ENCODE measurements at places on chromosomes 13 and 19.

DNA sequence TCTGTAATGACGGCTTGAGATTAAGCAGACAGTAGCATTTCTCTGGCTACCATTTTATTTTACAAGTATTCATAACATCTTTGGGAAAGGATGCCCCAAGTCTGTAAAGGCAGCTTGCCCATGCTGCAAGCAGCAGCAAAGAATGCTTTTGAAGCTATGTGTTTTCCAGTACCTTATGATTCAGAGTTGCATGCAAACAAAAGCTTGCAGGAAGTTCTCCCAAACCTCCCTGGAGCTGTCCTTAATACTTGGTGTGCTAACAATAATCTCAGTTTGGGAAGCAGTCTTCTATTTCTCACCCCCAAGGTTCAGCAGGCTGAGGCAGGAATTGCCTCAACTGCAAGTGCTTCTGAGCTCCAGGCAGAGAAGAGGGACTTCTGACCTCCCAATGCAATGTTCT is 60.8 kb downstream of the CCNA1 start:
- DNase-seq: no peak

DNA sequence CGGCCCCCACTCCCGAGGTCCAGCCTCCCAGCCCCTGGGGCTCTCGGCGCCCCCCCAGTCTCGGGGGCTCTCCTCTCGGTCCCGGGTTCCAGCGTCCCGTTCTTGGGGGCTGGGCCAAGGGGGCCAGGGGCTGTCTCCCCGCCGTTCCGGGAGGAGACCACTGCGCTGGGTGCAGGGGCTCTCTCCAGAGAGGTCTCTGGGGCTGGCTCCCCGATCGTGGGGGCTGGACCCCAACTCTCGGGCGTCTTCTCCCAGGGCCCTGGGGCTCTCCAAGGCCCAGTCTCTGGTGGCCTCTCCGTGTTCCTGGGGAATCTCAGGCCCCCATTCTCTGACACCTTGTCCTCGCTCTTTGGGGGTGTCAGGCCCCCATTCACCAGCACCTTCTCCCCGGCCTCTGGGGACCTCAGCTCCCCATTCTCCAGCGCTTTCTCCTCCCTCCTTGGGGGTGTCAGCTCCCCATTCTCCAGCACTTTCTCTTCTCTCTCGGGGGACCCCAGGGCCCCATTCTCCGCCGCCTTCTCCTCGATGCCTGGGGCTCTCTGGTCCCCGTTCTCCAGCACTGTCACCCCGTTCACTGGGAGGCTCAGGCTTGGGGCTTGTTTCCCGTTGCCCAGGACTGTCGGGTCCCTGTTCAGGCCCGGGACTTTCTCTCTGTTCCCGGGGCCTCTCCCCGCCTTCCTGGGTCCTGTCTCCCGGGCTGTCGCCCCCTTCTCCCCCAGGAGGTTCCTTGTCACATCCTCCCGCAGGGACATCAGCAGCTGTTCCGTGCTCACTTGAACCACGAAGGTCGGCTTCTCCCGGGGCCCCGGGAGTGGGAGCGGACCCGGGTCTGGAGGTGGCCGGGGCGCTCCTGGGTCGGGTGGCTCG is 13.7 kb downstream of the LMTK3 start:
- DNase-seq: no peak

GRCh38 chr13:23950736-23951510 is 53.6 kb upstream of the C1QTNF9B start:
- no peak for DNase-seq

GRCh38 chr13:30724778-30725177 is 10.6 kb upstream of the ALOX5AP start:
- DNase-seq: no peak

DNA sequence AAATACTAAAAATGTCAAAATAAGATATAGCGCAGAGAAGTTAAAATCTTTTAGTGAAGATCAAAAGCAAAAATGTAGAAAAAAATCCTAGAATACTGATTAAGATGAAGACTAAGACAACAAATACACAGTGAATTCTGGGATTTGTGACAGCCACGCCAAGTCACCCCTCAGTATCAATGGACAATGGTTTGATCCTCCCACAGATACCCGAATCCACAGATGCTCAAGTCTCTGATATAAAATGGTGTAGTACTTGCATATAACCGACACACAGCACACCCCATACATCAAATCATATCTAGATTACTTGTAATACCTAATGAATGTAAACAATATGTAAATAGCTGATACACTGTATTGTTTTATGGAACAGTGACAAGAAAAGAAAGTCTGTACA is 5.9 kb downstream of the MIPEP start:
- peak; percentile 42 for DNase-seq

- no peak for DNase-seq
These were observed 10.5 kb downstream of the WIZ start for GRCh38 chr19:15439078-15439799.

DNA sequence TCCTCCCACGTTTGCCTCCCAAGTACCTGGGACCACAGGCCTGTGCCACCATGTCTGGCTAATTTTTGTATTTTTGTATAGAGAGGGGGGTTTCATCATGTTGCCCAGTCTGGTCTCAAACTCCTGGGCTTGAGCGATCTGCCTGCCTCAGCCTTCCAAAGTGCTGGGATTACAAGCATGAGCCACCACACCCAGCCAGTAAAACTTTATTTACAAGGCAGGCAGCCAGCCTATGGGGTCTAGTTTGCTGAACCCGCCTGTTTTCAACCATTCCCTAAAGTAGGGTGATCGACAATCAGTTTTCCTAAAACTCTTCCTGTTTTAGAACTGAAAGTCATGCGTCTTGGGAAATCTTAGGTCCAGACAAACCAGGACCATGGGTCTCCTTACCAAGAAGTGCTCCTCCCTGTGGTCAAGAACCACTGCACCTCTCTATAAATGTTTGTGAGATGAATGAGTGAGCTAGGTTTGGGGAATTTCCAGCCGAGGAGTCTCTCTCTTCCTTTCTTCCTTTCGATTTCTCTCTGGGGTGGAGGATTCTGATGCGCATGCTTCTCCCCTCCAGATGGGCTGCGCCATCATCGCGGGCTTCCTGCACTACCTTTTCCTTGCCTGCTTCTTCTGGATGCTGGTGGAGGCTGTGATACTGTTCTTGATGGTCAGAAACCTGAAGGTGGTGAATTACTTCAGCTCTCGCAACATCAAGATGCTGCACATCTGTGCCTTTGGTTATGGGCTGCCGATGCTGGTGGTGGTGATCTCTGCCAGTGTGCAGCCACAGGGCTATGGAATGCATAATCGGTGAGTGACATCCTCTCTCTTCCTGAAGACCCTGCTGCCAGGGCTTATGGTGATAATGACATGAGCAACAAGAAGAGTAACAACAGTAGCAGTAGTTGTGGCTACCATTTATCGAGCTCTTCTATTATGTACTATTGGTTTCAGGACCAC is 38.7 kb downstream of the ADGRE1 start:
- DNase-seq: peak; percentile 85

GRCh38 chr13:59519819-59520218 is 643.9 kb downstream of the DIAPH3 start:
- DNase-seq: no peak

DNA sequence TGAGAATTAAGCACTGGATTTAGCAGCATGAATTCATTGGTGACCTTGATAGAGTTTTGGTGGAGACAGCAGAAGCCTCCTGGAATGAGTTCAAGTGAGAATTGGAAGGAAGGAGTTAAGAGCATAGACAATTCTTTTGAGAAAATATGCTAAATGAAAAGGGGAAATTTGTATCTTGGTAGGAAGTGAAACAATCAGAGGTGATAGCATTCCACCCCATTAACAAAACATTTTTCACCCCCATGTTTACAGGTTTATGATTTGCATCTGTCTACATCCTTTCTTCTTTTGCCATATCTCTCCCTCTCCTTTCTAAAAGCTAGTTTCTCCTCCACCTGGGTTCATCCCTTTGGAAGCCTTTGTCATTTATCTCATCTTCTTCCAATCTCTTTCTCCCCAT is 27.5 kb downstream of the LNX2 start:
- DNase-seq: no peak

DNA sequence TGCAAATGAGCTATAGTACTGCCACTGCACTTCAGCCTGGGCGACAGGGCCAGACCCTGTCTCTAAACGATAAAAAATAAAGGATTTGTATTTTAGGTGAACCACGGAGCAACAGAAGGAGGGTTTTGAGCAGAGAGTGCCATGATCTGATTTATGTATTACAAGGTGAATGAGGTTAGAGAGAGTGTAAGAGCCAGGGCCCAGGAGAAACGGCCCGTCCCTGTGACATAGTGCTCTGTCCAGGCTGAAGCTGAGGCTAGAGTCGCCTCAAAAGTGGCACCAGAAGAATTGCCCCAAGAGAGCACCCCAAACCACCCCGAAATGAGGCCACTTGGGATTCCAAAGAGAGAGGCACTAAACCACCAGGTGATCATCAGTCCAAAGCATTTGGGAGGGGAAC is 16.9 kb downstream of the MAG start:
- DNase-seq: no peak

DNA sequence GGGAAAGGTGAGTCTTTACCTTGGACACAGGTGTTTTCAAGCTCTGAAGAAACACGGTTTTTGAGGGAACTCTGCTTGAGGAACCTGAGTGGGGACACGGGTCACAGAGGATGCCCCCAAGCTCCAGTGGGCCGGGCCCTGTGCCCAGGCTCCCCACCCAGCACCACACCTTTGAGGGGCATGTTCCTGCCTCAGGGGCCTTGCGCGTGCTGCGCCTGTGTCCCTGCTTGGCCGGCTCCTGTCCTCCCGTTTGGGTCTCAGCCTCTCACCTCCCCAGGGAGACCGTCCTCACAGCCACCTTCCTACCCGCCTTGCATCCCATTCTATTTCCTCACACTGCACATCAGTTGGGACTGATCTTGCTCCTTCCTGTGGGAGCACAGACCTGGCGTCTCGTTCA is 21.1 kb downstream of the PIP5K1C start:
- DNase-seq: no peak

DNA sequence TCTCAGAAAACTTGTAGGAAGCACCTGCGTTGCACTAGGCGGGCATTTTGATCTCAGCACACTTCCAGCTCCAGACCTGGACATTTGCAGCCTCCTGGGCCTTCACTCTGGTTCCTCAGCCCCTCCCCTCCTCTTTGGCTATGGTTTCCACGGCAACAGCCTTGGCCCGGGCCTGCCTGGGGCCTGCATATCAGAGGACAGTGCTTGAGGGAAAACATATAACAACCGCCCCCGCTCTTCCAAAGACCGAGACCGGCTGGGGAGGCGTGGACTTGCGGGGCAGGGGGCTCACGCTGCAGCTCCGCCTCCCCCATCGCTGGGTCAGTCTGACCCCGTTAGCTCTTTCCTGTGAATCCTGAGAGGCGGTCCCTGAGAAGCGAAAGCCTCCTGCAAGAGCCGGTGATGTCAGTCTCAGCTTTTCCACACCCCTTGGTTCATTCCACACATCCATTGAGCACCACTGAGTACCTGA is 125.7 kb upstream of the PEG3 start:
- no peak for DNase-seq

- DNase-seq: no peak
These were observed 33.0 kb downstream of the GPX4 start for GRCh38 chr19:1136621-1137317.

- no peak for DNase-seq
These were observed 480.5 kb downstream of the KLF12 start for GRCh38 chr13:73653688-73654087.

- DNase-seq: peak; percentile 88
These were observed 62.1 kb downstream of the KLF2 start for GRCh38 chr19:16386619-16387240.

DNA sequence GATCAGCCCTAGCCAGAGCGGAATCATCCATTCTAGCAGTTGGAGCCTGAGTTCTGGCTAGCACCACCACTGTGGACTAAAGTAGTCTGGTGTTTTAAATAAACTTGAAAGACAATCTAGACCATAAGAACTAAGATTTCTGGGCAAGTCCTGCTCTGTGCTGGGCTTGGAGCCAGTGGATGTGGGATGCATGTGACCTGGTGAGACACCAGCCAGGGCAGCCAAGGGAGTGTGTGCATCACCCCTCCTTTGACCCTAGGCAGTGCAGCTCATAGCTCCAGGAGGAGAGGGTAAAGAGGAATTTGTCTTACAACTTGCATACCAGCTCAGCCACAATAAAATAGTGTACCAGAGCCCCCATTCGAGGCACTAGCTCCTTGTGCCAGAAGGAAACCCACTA is 21.0 kb downstream of the ITGBL1 start:
- DNase-seq: no peak

GRCh38 chr13:85441364-85441763 is 357.9 kb downstream of the SLITRK6 start:
- DNase-seq: no peak

DNA sequence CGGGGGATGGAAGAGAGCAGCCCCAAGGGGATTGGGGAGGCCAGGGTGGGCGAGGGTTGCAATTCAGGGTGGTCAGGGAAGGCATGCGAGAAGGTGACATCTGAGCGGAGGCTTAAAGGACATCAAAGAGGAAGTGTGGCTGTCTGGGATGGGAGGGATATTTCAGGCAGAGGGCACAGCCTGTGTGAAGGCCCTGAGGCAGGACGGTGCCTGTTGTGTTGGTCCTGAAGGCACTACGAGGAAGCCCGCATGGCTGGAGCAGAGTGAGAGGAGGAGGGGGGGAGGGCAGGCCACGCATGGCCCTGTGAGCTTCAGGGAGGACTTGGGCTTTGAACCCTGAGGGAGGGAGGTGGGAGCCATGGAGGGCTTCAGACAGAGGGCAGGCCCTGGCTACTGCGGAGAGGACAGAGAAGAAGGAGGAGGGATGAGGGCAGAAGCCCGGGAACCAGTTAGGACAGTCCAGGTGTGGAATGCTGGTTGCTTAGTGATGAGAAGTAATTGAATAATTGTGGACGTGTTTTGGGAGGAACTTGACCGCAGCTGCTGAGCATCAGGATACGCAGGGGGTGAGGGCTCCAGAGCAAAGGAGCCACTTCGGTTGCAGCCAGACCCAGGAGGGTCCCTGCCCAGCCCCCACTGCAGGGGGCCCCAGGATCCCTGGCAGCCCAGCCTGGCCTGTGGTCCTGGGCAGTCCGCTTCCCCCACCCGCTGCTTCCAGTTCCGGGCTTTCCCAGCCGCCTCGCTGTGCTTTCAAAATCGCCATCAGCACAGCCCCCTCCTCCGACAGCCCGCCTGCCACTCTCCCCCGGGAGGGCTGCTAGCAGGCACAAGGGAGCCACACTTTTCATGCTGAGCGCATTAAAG is 6.2 kb downstream of the TLE6 start:
- no peak for DNase-seq

DNA sequence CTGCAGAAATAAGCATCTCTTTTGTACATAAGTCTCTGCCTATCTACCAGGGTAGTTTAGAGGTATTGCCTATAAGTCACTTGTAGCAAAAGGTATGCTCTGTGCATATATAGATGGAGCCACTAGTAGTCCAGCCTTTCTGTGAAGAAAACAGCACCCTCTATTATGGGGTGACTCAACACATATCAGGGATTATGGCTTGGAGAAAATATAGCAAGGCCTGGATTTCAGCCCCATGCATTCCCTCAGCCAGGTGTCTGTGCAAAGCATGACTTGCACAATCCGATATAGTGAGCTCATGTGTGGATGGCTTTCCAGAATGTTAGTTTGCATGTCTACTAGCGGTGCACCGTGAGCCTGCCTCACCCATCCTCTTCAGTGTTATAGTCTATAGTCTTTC is 13.4 kb upstream of the NALCN start:
- DNase-seq: no peak

- no peak for DNase-seq
These were observed 21.8 kb downstream of the MCF2L start for GRCh38 chr13:112990783-112991182.

GRCh38 chr13:73223372-73223781 is 164.6 kb downstream of the KLF5 start:
- peak; percentile 70 for DNase-seq

- DNase-seq: no peak
These were observed 2650.8 kb downstream of the PCDH9 start for GRCh38 chr13:64579331-64579730.

GRCh38 chr19:1058112-1058511 is 8.9 kb upstream of the ARHGAP45 start:
- no peak for DNase-seq

GRCh38 chr19:17951157-17951989 is 15.5 kb upstream of the KCNN1 start:
- DNase-seq: no peak
